ENCODE measurements at places on chromosomes 11 and 22.

DNA sequence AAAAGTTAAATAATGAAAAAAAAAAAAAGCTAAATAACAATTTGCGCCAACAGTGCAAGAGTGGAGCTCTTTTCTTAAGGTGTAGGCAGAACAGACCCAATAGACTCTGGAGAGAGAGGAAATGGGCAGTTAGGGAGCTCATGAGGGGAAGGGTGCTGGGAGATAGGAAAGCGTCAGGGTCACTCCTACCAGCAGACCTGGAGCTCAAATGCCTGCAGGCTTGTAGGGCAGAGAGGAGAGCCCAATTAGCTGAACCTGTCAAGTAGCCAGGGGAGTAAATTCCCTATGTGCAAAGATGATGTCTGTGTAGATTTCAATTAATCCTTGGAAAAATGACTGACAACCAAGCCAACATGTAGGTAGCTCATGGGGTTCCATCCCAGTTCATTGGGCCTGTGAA, 73.0 kb downstream of the RAB30 start:
- no peak for DNase-seq

GRCh38 chr11:60764879-60765278, 8.2 kb downstream of the MS4A15 start:
- no peak for DNase-seq

DNA sequence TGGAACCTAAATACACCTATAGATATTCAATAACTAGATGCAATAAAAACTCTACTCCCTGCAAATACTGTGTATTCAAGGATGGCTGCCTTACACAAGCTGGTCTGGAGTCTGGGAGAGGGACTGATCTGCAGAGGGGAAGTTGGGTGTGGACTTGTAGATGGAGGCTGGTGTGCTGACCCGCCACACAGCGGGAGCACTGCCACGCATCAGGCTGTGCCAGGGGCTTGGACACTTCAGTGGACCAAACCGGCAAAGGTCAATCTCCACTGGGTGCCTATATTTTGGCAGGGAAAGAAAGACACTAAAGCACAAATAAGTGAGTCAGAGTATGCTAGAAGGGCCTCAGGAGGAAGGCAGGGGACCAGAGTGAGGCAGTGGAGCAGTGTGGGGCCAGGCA, 2.1 kb upstream of the SHANK3 start:
- DNase-seq: no peak

DNA sequence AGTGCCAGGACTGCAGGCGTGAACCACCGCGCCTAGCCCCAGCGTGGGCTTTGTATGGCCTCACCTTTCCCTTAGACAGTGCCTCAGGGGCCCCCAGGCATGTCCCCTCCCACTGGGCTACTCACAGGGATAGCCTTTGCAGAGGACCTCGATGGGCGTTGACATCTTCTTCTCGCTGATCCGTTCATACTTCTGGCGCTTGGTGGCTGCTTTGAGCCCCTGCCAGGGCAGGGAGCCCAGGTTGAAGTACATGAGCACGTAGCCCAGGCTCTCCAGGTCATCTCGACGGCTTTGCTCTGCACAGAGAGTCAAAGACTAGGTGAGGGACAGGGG, 17.5 kb downstream of the CSNK1E start:
- no peak for DNase-seq

DNA sequence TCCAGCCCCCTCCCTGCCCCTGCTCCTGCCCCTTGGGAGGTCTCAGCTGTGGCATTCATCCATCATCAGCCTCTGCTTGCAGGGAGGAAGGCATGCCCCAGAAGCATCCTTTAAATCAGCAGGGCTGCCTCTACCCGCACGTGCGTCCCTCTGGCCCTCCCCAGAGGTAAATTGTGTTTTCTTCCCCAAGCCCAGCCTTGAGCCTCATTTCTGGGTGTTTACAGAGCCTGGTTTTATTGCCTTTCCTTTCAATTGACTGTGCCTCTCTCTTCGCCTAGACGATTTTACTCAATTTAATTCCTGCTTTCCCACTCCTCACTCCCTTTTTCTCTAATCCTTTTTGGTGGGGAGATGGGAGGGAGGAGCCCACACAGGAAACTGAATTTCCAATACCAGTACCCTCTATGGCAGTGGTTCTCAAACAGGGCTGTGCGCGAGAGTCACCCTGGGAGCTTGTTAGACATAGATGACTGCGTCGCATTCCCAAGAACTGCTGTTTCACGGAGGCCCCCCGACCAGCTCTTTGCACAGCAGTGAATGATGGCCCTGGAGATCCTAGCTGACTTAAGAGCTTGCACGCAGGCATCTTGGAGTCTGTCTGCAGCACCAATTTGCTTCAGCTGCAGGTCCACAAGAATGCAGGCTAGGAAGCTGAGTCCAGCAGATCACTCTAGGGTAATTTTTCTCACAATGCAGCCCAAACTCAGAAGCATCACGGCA, 15.1 kb upstream of the OAF start:
- DNase-seq: no peak

GRCh38 chr11:63817758-63818498, 4.7 kb downstream of the SPINDOC start:
- DNase-seq: no peak

- DNase-seq: no peak
These were observed 162.9 kb downstream of the DLG2 start for GRCh38 chr11:85464283-85464682.

GRCh38 chr11:62863687-62864335, 16.9 kb upstream of the SLC3A2 start:
- DNase-seq: no peak

DNA sequence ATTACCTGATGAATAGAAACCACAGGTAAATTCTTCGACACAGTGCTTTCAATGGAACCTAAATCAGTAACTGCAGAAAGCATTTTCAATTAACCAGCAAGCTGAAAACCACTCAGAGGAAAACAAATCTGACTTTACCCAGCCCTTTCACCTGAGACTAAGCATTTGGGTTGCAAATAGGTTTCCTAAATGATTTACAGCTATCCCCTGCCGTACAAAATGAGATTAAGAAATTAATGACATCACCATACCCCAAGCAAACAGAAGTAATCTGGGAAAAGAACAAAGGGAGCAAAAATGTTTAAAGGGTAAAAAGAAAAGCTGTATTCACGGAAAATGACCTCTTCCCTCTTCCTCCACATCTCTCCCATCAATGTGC, 584 bp downstream of the NOX4 start:
- no peak for DNase-seq

GRCh38 chr22:48560836-48561235, 1266.8 kb downstream of the BRD1 start:
- DNase-seq: no peak

DNA sequence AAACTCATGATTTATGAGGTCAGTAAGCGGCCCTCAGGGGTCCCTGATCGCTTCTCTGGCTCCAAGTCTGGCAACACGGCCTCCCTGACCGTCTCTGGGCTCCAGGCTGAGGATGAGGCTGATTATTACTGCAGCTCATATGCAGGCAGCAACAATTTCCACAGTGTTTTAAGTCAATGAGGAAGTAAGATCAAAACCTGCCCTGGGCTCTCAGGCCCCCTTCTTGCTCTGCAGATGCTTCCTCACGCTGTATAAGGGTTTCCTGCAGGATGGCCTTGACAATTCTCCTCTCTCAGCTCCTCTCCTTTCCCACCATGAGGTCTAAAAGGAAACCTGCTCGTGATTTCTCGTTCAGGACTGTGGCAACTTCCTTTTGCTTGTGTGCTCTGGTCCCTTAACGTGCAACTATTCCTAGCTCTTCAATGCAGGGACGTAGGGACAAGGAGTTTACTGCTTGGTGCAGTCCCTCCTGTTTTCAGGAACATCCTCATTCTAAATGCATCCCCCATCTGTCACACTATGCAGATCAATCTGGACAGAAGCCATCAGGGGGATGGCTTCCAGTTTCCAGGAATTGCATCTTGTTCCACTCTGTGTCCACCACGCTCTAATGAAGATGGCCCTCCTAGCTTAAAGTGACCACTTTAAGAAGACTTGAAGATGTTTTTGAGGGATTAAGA, 64.3 kb upstream of the IGLL5 start:
- no peak for DNase-seq

DNA sequence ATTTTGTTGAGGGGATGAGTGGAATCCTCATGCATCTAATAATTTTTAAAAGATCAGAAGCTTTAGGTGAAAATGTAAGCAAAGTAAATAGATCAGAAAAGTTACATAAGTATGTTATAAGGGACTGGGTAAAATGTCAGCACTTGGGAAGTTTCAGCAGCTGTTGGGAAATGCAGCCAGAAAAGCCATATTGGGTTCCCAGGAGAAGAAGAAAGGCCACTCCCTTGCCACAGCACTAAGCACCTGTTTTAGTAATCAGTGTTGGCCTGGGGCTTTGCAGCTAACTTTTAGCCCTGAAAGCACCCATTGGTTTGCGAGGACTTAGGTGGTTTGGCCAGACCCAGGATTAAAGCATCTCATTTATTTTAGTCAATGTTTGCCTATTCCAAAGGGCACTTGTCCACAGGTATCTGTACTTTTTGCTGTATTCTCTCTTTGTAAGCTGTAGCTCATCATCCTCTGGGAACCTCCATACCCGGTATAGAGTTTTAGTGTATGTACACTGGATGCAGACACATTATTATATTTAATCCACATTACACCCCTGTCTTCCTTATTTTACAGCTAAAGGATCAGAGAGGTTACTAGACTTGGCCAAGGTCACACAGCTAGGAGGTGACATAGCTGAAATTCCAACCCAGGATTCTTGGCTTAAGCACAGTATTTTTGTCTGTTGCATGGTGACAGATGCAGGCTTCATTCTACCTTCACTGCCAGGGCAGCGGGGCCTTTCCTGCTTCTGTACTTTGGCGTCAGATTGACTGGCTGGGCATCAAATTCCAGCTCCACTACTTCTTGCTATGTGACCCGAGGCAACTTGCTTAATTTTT, 127.7 kb upstream of the SESN3 start:
- no peak for DNase-seq

DNA sequence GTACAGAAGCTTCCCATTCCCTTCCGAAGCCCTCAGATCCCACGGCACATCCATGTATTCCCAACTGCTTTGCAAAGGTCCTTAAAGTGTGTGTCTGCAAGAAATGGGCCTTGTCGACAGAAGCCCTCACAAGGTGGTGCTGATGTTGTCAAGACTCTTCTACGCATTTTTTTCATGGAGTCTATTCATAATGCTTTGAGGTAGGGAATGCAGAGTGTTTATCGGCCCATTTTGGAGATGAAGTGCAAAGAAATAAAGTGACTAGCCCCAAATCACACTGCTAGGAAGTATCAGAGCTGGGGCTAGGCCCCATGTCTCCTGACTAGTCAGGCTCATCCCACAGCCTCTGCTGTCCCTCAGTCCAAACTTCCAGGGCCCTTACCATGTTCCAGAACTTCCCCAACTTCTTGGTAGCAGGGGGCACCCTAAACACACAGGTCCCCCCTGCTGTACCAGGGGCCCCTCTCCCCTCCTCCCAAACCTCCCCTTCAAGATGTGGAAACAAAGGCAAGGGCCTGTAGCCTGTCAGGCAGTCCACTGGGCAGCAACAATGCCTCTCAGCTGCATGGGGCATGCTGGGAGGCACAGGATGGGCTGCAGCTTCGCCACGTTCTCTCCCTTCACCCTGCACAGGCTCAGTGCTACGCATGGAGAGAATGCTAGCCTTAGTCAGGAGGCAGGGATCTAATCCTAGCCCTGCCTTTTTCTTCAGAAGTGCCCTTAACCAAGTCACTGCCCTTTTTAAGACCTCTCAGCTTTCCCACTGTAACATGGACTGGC, 7.8 kb downstream of the IL18BP start:
- no peak for DNase-seq

DNA sequence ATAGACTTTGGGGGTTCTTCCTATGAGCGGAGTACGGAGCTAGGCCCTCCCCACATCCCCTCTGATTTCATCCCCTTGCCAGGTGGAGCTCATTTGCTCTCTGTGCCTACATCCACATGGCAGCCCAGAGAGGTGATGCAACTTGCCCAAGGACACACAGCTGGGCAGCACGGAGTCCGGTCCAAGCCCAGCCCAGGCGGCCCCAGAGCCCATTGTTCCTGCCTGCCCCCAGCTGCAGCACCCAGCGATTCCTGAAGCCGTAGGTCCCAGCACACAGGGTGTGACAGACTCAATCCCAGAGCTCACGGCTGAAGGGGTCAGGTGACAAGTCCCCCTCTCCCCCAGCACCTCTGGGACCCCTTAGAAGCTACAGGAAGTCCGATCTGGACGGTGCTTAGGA, 22.2 kb upstream of the RFPL3 start:
- DNase-seq: no peak

GRCh38 chr22:24319451-24319850, 48.8 kb downstream of the SPECC1L start:
- no peak for DNase-seq

DNA sequence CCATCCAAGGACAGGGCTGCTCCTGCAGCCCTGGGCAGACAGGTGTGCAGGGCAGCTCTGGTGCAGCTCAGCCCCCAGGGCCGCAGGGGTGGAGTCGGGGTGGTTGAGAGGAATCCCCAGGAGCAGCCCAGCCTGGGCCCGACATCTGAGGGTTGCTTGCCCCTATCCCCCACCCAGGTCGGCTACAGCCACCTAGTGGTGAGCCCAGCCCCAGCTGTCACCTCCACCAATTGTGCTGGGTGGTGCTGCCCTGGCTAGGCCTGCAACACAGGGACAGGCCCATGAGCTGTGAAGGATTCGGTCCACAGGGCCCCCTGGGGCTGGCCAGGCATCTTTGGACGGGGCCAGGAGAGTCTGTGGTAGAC, 29.6 kb downstream of the RTN4R start:
- peak; percentile 62 for DNase-seq

DNA sequence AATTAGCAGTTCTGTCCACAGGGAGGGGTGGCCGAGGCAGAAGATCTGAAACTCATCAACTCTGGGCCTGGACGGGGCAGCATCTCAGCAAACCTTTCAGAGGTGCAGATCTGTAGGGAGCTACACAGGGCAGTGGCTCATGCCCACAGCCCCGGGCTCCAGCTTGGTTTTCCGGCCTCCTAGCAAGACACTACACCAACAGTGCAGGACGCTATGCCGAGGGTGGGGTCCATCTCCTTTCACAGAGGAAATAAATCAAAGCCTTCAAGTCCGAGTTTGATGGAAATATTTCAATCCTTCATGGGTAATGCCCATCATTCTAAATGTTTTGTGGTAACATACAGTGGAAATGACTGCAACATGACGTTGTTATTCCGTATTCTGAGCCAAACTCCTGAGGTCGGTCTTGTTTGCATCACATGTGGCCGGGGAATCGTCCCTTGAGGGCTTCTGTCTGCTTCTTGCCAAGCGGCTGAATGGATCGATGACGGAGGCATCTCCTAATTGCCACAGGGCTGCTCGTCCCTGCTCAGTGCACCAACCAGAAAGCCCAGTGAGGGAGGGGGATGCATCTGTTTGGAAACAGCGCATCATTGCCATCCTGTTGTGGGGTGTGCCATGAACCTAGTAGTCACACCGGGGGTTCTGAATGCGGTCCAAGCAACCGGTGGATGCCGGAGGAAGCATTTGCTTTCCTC, 30.0 kb downstream of the LINC01488 start:
- DNase-seq: no peak

Data from activated CD4-positive, alpha-beta T cell treated with anti-CD3 and anti-CD28 coated beads, Interleukin-2, amount 50 U/mL, for 16 hours (primary cell).